ENCODE measurements at places on chromosomes 3 and 15.

DNA sequence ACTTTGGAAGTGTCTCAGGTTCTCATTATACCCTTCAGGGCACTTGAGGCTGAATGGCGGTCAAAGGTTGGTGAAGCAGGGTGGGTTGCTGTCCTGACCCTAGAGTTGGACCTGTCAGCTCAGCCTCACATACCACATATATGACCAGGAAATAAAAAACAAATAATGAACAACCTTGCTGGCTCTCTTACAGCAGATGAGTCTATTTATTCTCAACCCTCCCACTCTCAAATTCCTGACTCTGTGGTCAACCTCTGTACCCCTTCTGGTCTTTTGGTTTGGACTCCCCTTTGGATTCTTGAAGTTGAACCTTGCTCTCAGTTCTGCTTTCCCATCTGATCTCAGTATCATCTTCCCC, 16.9 kb downstream of the PPP2R3A start:
- no peak for DNase-seq

DNA sequence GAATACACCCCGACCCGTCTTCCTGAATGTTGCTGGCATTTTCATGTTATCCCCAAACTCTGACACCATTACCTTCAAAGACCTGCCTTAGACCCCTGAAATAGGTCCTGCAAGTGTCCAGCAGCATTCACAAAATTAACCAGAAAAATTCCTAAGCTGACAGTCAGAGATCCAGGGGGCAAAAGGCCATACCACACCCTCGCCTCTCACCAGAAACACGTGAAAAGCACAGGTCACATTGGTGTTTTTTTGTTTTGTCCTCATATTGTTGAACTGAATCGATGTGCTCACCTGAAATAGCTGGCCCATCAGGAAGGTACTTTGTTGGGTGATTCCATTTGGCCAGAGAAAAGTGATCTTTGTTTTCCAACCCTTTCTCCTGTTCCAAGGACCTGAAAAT, 113.1 kb upstream of the HES1 start:
- DNase-seq: no peak

DNA sequence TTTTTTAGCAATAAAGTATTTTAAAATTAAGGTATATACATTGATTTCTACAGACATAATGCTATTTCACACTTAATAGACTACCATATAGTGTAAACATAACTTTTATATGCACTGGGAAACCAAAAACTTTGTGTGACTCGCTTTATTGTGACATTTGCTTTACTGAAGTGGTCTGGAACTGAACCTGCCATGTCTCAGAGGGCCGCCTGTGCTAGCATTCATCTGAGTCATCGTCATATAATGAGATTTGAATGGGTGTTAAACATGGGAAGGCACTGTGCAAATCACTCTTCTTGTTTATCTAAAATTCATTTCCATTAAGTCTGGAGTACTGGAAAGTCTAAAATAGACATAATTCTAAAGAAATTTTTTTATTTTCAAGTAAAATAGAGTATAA, 12.9 kb downstream of the EIF2AK4 start:
- DNase-seq: no peak

DNA sequence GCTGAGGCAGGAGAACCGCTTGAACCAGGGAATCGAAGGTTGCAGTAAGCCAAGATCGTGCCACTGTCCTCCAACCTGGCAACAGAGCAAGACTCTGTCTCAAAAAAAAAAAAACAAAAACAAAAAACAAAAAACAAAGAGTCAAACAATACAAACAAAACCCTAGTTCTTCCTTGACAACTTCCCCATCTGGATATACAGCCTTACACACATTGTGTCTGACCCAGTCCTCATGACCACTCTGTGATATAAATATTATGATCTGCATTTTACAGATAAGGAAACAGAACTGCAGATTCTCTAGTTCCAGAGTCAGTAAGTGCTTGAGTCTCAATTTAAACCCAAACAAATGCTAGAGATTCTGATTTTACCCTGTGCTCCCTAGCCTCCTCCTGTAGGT, 4.8 kb upstream of the ESYT3 start:
- DNase-seq: no peak

DNA sequence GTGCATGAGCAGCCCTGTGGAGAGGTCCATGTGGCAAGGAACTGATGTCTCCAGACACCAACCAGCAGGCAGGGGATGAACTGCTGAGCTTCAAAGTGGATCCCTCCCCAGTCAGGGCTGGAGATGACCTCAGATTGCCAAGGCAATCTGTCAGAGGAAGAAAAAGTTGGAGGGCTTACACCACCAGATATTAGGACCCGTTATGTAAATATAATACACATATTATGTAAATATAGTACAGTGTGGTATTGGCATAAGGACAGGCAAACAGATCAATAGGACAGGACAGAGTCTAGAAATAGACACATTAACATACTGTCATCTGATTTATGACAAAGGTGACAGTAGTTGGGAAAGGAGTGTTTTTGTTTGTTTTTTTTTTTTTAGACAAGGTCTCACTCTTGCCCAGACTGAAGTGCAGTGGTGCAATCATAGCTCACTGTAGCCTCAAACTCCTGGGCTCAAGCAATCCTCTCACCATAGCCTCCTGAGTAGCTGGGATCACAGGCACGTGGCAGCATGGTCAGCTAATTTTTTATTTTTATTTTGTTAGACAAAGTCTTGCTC, 18.0 kb upstream of the RAB7A start:
- DNase-seq: no peak

GRCh38 chr3:166263460-166263859, 426.2 kb upstream of the BCHE start:
- no peak for DNase-seq
